AG09309 (cell line): ENCODE measurements at places on chromosomes 12 and 14.

DNA sequence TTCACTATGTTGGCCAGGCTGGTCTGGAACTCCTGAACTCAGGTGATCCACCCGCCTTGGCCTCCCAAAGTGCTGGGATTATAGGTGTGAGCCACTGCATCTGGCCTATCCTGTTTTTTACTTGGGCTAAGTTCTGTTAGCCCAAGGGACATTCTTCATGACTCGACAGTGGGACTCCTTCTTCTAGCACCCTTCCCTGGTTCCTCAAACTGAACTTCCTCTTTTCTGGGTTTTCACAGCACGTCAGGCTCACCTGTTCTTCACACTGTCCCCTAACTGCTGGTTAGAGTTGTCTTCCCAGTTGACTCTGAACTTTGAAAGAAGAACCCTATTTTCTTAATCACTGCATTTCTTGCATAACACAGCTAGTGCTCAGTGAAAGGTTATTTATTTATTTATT is 22.5 kb downstream of the CABP1 start:
- no peak for DNase-seq

DNA sequence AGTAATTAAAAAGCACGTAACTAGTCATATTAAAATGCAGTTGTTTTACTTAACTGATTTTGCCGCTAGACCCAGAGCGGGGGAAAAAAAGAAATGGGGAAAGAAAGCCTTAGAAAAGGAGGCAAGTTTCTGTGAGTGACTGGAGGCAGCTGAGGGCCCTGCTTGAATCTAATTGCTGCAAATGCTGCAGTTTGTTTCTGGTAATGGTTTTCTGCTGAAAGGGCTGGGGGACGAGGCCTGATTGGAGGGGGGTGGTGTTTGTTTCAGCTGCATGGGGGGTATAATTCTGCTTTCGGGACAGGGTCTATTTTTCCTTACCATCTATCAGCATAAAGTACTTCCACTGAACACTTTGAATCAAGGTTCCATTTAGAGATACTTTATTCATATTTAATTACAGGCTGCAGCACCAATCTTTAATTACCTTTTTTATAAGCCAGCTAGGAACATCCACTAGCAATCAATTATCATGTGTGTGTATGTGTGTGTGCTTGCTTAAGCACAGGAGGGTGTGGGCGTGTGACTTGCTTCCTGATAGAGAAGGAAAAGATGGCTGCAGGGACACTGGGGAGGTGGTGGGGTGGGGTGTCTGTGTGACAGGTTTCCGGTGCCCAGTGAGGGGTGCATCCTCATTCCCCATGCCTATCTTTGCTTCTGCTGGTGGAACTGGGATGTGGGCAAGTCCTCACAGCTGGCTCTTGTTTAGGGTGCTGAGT is 83.4 kb downstream of the ADCK1 start:
- DNase-seq = no peak

- no peak for DNase-seq
Observed at GRCh38 chr14:75987201-75987970, 1.8 kb downstream of the IFT43 start.

DNA sequence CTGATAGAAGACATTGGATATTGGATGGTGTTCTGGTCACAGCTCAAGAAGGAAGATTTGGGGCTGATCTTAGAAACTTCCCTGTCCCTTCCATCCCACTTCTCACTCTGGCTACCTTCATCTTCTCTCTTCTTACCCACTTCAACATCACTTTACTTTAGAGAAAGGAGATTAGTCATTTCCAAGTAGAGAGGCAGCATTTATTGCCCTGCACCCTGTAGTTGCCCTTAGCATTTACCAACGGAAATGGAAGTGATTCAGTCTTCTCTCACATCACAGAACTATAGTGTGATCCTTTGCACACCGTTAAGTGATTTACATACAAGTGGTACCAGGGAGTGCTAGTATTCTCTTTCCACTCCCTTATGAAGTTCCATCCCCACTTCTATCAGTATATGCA is 52.4 kb downstream of the PHLDA1 start:
- no peak for DNase-seq

DNA sequence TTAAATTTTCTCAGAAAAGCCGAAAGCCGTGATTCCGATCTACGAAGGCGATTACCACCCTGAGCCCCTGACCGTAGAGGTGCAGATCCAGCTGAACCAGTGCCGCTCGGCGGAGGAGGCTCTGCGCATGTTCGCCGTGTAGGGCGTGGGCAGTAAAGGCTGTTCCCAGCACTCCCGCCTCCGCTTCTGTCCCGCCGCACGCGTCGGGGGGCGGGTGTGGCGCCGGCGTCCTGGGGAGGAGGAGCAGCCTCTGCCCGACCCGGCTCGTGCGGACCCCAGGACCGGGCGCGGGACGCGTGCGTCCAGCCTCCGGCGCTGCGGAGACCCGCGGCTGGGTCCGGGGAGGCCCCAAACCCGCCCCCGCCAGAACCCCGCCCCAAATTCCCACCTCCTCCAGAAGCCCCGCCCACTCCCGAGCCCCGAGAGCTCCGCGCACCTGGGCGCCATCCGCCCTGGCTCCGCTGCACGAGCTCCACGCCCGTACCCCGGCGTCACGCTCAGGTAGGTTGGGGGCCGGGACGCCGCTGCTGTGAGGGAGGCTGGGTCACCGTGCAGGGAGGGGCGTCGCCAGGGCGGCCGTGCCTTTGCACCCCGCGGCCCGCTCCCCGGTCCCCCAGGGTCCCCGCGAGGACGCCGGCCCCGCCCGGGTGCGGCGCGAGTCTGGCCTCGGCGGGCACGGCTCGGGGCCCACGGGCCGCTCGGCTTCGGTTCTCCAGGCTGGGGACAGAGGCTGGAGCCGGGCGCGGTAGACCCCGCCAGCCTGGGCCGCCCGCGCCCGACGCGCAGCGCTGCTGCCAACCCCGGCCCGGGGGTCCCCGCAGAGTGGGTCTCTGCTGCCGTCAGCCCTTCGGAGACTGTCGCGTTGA is at the start of gene B3GNT4:
Gene B3GNT4 (plus strand): TSS at position 409 of the 866 bp plus-strand sequence. CDS start 910 bp downstream, outside the sequence.
- no peak for DNase-seq

DNA sequence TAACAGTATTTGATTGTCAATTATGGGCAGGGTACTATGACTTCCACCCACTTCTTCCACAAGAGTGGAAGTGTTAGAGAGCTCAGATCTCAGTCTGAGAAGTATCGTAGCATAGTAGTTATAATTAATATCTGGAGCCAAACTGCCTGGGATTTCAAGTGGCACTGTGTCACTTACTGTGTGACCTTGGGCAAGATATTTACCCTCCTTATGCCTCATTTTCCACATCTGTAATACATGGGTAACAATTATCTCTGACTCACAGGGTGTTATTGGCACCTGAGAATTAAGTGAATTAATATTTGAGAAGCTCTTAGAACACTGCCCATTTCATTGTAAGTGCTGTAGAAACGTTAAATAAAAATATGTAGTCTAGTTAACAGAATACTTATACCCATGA is 11.5 kb downstream of the RAB21 start:
- DNase-seq = no peak

- no peak for DNase-seq
Observed at GRCh38 chr14:104120281-104120741, 18.1 kb upstream of the KIF26A start.

- DNase-seq = no peak
Observed at GRCh38 chr14:61362072-61362750, 40.8 kb downstream of the PRKCH start.

GRCh38 chr14:71050227-71050823 is 143.1 kb downstream of the PCNX1 start:
- DNase-seq = no peak

DNA sequence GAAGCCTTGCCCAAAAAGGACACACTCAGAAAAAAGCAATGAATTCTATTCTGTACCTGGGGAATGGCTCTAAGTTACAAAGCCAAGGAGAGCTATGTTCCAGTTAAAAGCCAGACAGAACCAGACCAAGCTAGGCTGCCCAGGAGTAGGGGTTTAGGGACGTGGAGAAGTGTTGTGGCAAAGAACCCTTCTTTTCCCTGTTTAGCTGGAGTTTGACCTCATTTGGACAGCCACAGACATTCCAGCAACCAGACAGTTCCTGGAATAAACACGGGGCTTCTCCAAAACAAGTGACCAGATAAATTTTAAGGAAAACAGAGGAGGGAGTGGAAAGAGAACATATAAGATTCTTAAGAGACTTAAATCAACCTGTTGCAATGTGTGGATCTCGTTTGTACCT is 62.3 kb downstream of the GCH1 start:
- no peak for DNase-seq

DNA sequence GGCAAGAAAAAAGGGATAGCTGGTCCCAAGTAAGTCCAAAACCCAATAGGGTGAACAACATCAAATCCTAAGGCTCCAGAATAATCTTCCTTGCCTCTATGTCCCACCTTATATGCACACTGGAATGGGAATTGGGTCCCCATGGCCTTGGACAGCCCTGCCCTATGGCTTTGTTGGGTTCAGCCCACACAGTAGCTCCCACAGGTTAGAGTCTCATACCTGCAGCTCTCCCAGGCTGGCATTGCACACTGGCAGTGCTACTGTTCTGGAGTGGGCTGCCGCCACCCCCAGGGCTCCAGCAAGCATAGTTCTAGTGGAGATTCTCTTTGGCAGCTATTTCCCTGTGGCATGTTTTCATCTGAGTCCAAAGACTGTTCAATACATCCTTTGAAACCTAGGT is 352.4 kb upstream of the CLEC14A start:
- DNase-seq = no peak

GRCh38 chr14:77325746-77326094 is 4.9 kb downstream of the GSTZ1 start:
- DNase-seq = no peak

GRCh38 chr14:75654127-75654732 is 6.4 kb downstream of the ERG28 start:
- no peak for DNase-seq
